CD4-positive, alpha-beta T cell (primary cell): ENCODE measurements at places on chromosomes 3 and 15. TPM values are rescaled to one million over a fixed set of nuclear protein-coding genes. Genes with fewer than 3 reads are reported as not detected.

Gene MORC1
- not detected for total RNA-seq

Gene SLC28A1
- not detected for total RNA-seq

Gene KLHL18
- total RNA-seq, result 43.3 TPM

Gene CHCHD4
- 0.50 TPM for total RNA-seq

Gene GOLGA8R
- total RNA-seq, result 1.5 TPM

Gene CHRNA7
- not detected for total RNA-seq

Gene CSTA
- 1.2 TPM for total RNA-seq

Gene GPR87
- not detected for total RNA-seq

Gene OSTN
- not detected for total RNA-seq

Gene ADGRG7
- not detected for total RNA-seq

Gene ST3GAL6
- 0.45 TPM for total RNA-seq

Gene SCN11A
- 0.08 TPM for total RNA-seq

Gene GOLGA8S
- total RNA-seq, result 0.14 TPM

Gene XCR1
- total RNA-seq, result 0.20 TPM

Gene KLHL6
- total RNA-seq, result 23.9 TPM

Gene ATP13A5
- total RNA-seq, result not detected

Gene ZNF620
- 0.82 TPM for total RNA-seq

Gene GPR15
- 9.6 TPM for total RNA-seq

Gene ACKR4
- 0.17 TPM for total RNA-seq

Gene CTNNB1
- total RNA-seq, result 228 TPM

Gene PLA2G4E
- not detected for total RNA-seq

Gene RTP3
- total RNA-seq, result not detected

Gene KCNH8
- not detected for total RNA-seq

Gene CCR8
- 2.1 TPM for total RNA-seq

Gene GOLGA8H
- not detected for total RNA-seq

Gene PLAAT1
- not detected for total RNA-seq

Gene WNT7A
- total RNA-seq, result 24.7 TPM

Gene PYGO1
- total RNA-seq, result not detected

Gene SIDT1
- 28.8 TPM for total RNA-seq

Gene SOX14
- total RNA-seq, result not detected

Gene DNASE1L3
- 0.80 TPM for total RNA-seq

Gene NPAP1
- not detected for total RNA-seq

Gene MESP1
- 0.22 TPM for total RNA-seq

Gene PRTG
- not detected for total RNA-seq

Gene TICRR
- 0.05 TPM for total RNA-seq

Gene EPHB1
- total RNA-seq, result 0.49 TPM

Gene GASK1A
- not detected for total RNA-seq

Gene LRRC34
- 0.52 TPM for total RNA-seq
